ENCODE measurements at places on chromosomes 13 and 19. TPM values are rescaled to one million over a fixed set of nuclear protein-coding genes. Genes with fewer than 3 reads are reported as not detected.

PNPLA6 gene
- 65.8 TPM for polyA plus RNA-seq

MATK gene
- 0.71 TPM for polyA plus RNA-seq

KIR2DL4 gene
- polyA plus RNA-seq, result not detected

HRC gene
- polyA plus RNA-seq, result not detected

IFNL1 gene
- not detected for polyA plus RNA-seq

ZNF560 gene
- polyA plus RNA-seq, result 0.05 TPM

CGB1 gene
- not detected for polyA plus RNA-seq

IGFL2 gene
- not detected for polyA plus RNA-seq

DNA sequence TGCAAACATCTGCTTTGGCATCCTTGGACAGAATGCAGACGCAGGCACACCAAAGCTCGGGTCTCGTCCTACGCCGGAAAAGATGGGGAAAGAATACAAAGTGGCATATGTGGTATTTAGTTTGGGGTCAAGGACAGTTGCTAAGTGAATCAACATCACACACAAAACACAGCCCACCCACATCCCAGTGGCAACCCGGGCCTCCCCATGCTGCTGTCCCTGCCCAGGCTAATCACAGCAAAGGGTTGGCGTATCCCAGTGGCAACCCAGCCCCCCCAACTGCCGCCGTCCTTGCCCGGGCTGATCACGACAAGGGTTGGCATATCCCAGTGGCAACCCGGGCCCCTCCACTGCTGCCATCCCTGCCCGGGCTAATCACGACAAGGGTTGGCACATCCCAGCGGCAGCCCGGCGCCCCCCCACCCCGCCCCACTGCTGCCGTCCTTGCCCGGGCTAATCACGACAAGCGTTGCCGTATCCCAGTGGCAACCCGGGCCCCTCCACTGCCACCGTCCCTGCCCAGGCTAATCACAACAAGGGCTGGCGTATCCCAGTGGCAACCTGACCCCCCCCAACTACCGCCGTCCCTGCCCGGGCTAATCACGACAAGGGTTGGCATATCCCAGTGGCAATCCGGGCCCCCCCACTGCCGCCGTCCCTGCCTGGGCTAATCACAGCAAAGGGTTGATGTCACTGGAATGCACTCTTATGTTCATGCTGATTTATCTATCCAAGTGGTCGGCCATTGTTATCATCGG lies 167.8 kb upstream of the SOX1 start:
- DNase-seq, result no peak
- no peak overlapping the region for H3K4me3 ChIP-seq
- no peaks in the 10 kb centered on the region for H3K27me3 ChIP-seq
- H3K27ac ChIP-seq, result no peak overlapping the region

- no peak overlapping the region for H3K27ac ChIP-seq
- no peak for DNase-seq
- no peak overlapping the region for H3K4me3 ChIP-seq
- no peaks in the 10 kb centered on the region for H3K36me3 ChIP-seq
- no peaks in the 10 kb centered on the region for H3K4me1 ChIP-seq
Observed at GRCh38 chr19:34508540-34508939, 27.0 kb downstream of the WTIP start.

GRCh38 chr13:110646442-110647364 lies 31.4 kb downstream of the NAXD start:
- peaks cover 29% of the 10 kb centered on the region for H3K36me3 ChIP-seq
- H3K27ac ChIP-seq, result no peak overlapping the region
- no peaks in the 10 kb centered on the region for H3K27me3 ChIP-seq
- 0 out of 2 replicates have a peak, but pooled peaks cover 3% of the 10 kb centered on the region for H3K4me1 ChIP-seq

DNA sequence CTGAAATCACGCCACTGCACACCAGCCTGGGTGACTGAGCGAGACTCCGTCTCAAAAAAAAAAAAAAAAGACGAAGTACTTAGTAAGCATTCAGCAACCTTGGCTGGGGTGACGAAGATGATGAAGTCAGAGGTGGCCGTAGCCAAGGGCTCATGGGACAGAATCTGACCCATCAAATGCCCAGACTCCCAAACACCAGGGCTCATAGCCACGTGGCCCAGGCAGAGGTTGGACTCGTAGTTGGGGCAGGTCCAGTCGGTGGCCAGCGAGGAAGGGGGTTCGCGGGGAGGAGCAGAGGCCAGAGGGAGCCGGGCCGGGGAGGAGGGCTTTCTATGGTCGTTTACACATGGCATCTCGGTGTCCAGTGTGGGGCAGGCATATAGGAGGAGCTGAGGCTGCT lies 52.1 kb upstream of the EHD2 start:
- H3K27ac ChIP-seq, result no peak overlapping the region
- no peak for DNase-seq
- no peaks in the 10 kb centered on the region for H3K4me1 ChIP-seq
- peaks cover 2% of the 10 kb centered on the region for H3K36me3 ChIP-seq
- no peaks in the 10 kb centered on the region for H3K27me3 ChIP-seq

DNA sequence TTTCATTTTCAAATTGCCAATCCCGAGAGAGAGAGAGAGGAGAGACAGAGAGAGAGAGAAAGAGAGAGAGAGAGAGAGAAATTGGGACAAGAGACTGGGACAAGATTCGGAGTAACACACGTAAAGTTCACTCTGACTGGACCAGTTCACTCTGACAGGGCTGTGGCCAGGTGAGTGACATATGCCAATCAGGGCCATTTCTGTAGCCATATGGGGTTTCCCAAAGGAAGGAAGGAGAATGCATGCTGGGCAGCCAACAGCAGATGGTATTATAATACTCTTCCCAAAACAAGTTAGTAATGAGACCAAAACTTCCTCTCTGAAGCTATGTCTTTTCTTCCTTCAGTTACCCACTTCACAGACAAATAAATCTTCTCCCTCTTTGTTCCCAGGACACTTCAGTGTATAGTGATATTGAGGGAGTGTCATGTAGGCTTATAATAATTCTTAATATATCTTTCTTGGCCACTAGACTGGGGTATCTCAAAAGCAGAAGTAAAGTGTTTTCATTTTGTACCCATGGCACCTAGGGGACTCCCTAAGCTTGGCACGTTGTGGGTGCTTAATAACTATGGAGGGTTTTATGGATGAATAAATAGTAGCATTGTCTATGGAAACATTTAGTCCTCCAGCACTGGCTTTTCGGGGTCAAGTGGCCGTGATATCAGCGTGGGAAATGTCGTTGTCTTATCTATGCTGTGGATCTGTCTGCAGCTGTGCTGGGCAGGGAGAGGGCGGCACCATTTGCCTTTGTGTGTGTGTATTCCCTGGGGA lies 51.6 kb downstream of the SERP2 start:
- no peak overlapping the region for H3K27ac ChIP-seq
- no peaks in the 10 kb centered on the region for H3K27me3 ChIP-seq
- H3K4me3 ChIP-seq, result no peak overlapping the region
- no peaks in the 10 kb centered on the region for H3K4me1 ChIP-seq
- no peak for DNase-seq

- no peak for DNase-seq
- H3K4me3 ChIP-seq, result no peak overlapping the region
- no peaks in the 10 kb centered on the region for H3K4me1 ChIP-seq
- peaks cover 3% of the 10 kb centered on the region for H3K36me3 ChIP-seq
- no peaks in the 10 kb centered on the region for H3K27me3 ChIP-seq
Observed at GRCh38 chr19:13129384-13129783, 11.3 kb downstream of the NACC1 start.

DNA sequence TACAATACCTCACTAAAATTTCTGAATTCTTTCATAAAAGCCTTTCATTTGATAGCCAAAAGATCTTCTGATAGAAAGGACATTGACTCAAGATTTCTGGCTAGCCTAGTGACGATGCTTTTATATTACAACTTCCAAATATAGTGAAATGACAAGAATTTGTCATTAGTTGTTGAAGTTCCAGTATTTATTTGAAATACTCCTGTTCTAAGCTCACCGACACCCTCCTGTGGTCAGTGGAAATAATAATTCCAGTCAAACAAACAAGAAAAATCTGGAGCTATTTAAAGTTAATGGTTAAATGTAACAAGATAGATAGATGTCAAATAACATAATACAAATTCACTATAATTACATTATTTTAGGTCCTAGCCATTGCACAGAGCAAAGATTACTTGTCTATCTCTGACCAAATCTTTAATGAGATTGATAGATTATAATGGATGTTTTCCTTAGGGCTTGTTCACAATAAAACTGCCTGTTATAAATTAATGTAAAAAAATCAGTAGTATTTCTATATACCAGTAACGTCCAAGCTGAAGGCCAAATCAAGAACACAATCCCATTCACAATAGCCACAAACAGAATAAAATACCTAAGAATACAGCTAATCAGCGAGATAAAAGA lies 195.5 kb downstream of the RGCC start:
- H3K27ac ChIP-seq, result no peak overlapping the region
- no peak overlapping the region for H3K4me3 ChIP-seq
- H3K36me3 ChIP-seq, result no peaks in the 10 kb centered on the region
- DNase-seq, result no peak

DNA sequence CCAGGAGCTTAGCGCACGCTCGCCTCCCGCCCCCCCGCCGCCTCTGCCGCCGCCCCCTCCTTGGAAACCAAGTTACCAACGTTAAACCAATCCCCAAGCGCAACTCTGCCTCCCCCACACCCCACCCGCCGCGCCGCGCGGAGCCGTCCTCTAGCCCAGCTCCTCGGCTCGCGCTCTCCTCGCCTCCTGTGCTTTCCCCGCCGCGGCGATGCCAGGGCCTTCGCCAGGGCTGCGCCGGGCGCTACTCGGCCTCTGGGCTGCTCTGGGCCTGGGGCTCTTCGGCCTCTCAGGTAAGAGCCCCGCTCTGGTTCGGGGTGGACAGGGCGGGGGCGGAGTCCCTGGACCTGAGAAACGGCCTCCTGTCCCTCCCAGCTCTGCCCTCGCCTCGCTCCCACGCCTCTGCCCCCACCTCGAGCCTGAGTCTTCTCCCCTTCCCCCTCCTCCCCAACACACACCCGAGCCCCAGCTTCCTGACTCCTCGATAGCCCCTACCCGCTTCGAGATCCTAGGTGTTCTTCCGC lies at the start of gene ICAM5:
Gene ICAM5 (plus strand): TSS at position 117 of the 521 bp plus-strand sequence. CDS start 92 bp downstream, at position 209.
- peak within 1 kb of the TSS; percentile 24 for H3K27ac ChIP-seq
- peaks cover 16% of the 10 kb centered on the region for H3K27me3 ChIP-seq
- peaks cover 9% of the 10 kb centered on the region for H3K36me3 ChIP-seq
- peaks cover 65% of the 10 kb centered on the region for H3K4me1 ChIP-seq
- no peak for DNase-seq
- H3K4me3 ChIP-seq, result peak within 1 kb of the TSS; percentile 77

DNA sequence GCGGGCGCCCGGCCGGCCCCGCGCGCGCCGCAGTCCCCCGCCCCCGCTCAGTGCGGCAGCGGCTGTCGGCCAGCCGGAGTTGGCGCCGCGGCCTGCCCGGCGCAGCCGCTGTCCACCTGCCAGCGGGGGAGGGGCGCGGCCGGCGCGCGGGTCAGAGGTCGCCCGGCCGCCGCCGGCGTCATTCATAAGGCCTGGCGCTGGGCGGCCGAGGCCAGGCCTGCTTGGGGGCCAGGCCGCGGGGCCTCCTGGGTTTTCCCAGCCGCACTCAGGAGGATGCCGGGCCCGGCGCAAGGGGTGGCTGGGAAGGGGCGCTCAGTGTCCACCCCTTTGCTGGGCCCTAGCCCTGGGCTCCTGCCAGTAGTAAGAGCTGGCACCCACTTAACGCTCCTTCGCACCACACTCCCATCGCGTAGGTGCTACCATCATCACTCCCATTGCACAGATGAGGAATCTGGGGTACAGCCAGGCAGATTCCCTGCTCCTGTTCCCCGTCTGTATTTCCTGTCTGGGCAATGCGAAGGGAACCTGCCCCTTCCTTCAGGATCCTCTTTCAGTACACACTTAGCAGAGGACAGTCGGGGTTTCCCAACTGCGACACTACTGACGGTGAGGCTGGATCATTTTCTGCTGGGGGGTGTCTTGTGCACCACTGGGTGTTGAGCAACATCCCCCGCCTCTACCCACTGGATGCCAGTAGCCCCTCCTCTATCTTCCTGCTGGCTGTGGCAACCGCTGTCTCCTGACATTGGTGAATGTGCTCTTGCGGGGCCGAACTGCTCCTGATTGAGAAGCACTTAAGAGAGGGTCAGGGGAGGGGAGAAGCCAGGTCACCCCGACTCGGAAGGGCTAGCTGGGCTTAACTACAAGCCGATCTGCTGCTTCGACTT lies 846 bp upstream of the PRKACA start:
- H3K4me1 ChIP-seq, result peaks cover 16% of the 10 kb centered on the region
- peak overlapping the region; percentile 62 for H3K4me3 ChIP-seq
- H3K36me3 ChIP-seq, result peaks cover 2% of the 10 kb centered on the region
- no peak for DNase-seq

- no peaks in the 10 kb centered on the region for H3K36me3 ChIP-seq
- no peak overlapping the region for H3K4me3 ChIP-seq
- no peaks in the 10 kb centered on the region for H3K4me1 ChIP-seq
Observed at GRCh38 chr13:60329221-60329923, 67.6 kb upstream of the TDRD3 start.

DNA sequence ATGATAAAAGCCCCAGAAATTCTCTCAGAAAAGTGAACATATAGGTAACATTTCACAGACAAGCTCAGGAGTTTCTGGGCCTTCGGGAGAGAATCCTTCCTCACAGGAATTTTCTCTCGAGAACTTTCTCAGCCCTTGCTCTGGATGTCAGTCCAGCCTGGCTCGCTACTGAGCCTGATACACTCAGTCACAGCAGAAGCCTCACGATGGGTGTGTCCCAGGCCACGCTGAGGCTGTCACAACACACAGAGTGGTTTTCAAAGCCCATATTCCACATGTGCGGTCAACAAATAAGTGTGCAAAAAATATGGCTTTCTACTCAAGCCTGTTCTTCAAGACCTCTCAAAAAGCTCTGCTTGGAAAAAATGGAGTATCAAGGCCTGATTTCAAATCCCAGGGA lies 31.5 kb upstream of the MEDAG start:
- no peak for DNase-seq
- H3K27ac ChIP-seq, result no peak overlapping the region
- no peaks in the 10 kb centered on the region for H3K4me1 ChIP-seq

DNA sequence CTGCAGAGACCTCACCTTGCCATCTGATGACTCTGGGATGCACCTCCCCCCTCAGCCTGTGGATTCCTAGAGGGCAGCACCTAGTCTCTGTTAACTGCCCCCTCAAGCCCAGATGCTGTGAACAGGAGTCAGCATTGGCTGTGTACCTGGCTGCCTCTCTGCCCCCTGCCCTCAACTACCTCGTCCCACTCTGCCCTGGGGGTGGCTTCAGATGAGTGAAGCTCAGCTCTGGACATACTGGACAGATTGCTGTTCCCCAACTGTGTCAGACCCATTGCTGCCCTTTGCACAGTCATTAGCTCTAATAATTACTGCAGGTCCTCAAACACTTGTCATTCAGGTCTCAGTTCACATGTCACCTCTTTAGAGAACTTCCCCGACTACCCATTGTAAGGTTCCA lies 182.1 kb upstream of the TSHZ3 start:
- H3K27ac ChIP-seq, result no peak overlapping the region
- H3K4me3 ChIP-seq, result no peak overlapping the region
- H3K4me1 ChIP-seq, result no peaks in the 10 kb centered on the region
- no peak for DNase-seq
- no peaks in the 10 kb centered on the region for H3K27me3 ChIP-seq

- H3K4me3 ChIP-seq, result no peak overlapping the region
- peaks cover 4% of the 10 kb centered on the region for H3K36me3 ChIP-seq
- DNase-seq, result no peak
- H3K27me3 ChIP-seq, result no peaks in the 10 kb centered on the region
Observed at GRCh38 chr13:33125821-33126570, 109.8 kb downstream of the KL start.

- no peaks in the 10 kb centered on the region for H3K27me3 ChIP-seq
- peaks cover 24% of the 10 kb centered on the region for H3K4me1 ChIP-seq
- H3K4me3 ChIP-seq, result peak overlapping the region; percentile 87
Observed at GRCh38 chr19:39444598-39445195, 685 bp upstream of the SUPT5H start.

All from GM12878 (cell line).